Stimulated activated CD8-positive, alpha-beta memory T cell treated with anti-CD3 and anti-CD28 coated beads, Interleukin-15, amount 100 ng/mL, for 24 hours (primary cell): ENCODE measurements at places on chromosomes 2 and 18.

- DNase-seq, result no peak
Observed at GRCh38 chr2:64354857-64355680, 98.9 kb upstream of the LGALSL start.

- DNase-seq, result peak; percentile 88
Observed at GRCh38 chr2:240560084-240560479, at the start of gene DUSP28. Gene DUSP28, plus strand, starts transcription at chr2:240560357. Its CDS starts 328 bp downstream, at chr2:240560685.

GRCh38 chr2:89000235-89000634 lies 308.8 kb downstream of the RPIA start:
- no peak for DNase-seq

GRCh38 chr18:78659748-78660147 lies 319.9 kb upstream of the SALL3 start:
- no peak for DNase-seq

GRCh38 chr2:241111440-241111805 lies 9.3 kb upstream of the MTERF4 start:
- no peak for DNase-seq

- DNase-seq, result no peak
Observed at GRCh38 chr2:64837925-64838641, 151.1 kb upstream of the SLC1A4 start.

GRCh38 chr2:76749858-76750257 lies 772.3 kb downstream of the LRRTM4 start:
- DNase-seq, result no peak

- no peak for DNase-seq
Observed at GRCh38 chr18:44507729-44508325, 172.9 kb upstream of the SETBP1 start.

- DNase-seq, result no peak
Observed at GRCh38 chr18:40672590-40672989, 1282.4 kb upstream of the PIK3C3 start.
